ENCODE measurements at places on chromosomes 5 and 9.
A peak's percentile ranks its signal among the peaks of the same experiment; 100 is the strongest.

DNA sequence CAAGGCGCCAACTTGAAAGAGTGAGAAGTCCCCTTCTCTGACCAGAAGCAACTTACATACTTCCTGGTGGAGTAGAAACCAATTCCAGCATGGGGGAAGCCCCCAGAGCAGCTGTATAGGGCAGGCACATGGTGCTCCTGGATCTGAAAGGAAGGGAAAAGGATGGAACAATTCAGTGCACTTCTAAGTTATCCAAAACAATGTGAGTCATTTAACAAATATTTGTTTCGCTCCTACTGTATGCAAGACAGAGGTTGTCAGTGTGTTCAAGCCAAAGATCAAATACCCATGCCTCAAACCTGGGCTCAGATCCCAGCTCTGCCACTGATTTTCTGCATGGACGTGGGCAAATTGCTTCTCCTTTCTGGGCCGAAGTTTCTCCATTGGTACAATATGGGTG, 67.1 kb downstream of the LHX2 start:
- no peaks in the 10 kb centered on the region for H3K27me3 ChIP-seq
- H3K4me1 ChIP-seq: peaks cover 15% of the 10 kb centered on the region
- no peaks in the 10 kb centered on the region for H3K36me3 ChIP-seq
- no peak for DNase-seq
- H3K4me3 ChIP-seq: no peak overlapping the region

DNA sequence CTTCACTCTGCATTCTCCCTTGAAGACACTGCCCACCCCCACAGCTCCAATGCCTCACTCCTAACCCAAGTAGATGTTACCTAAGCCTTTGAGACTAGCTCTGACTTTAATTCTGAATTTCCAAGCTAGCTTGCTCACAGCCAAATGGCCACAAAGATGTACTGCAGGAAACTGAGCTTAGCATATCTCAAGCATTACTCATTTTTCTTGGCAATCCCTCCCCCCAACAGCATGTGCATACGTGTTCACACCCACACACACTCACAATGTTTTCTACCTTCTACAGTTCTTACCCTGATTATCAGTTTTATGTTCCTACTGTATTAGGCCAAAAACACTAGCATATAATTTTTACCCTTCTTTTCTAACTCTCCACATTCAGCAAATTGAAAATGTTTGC, 13.7 kb upstream of the GRIA1 start:
- no peak overlapping the region for H3K27ac ChIP-seq
- DNase-seq: no peak
- H3K36me3 ChIP-seq: no peaks in the 10 kb centered on the region
- no peak overlapping the region for H3K4me3 ChIP-seq

DNA sequence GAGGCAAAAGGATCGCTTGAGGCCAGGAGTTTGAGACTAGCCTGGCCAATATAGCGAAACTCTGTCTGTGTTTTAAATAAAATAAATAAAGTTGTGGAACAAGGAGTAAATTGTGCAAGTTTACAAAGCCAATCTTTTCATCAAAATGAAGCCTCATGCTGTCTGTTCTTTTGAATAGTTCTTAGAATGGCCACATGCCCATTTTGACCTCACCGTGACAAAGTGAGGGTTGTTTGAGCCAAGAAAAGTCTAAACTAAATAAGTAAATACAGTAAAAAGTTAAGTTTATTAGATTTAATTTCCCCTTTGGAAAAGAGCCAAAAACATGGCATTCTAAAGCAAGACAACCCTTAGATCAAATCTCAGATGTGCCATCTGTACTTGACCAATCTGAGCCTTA, 165.7 kb downstream of the NDUFS4 start:
- H3K27ac ChIP-seq: no peak overlapping the region
- DNase-seq: no peak
- H3K4me1 ChIP-seq: no peaks in the 10 kb centered on the region
- no peaks in the 10 kb centered on the region for H3K36me3 ChIP-seq
- no peak overlapping the region for H3K4me3 ChIP-seq
- H3K27me3 ChIP-seq: no peaks in the 10 kb centered on the region

GRCh38 chr5:142680605-142681259, 5.2 kb downstream of the FGF1 start:
- no peaks in the 10 kb centered on the region for H3K27me3 ChIP-seq
- no peaks in the 10 kb centered on the region for H3K36me3 ChIP-seq
- peaks cover 12% of the 10 kb centered on the region for H3K4me1 ChIP-seq

DNA sequence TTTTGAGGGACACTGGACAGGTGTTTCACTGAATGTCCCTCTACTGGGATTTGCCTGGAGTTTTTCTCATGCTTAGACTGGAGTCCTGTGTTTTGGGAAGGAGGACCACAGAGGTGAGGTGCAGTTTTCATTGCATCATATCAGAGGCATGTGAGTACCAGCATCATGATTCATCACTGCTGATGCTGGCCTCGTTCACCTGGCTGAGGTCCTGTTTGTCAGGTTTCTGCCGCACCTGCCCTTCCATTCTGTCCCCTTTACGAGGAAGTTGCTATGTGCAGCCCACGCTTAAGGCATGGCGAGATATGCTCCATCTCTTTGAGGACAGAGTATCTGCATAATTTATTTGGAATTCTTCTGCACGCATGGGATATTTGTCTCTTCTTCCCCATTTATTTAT, 162.1 kb downstream of the TENT4A start:
- DNase-seq: no peak
- H3K27me3 ChIP-seq: no peaks in the 10 kb centered on the region
- no peaks in the 10 kb centered on the region for H3K4me1 ChIP-seq
- H3K36me3 ChIP-seq: no peaks in the 10 kb centered on the region

DNA sequence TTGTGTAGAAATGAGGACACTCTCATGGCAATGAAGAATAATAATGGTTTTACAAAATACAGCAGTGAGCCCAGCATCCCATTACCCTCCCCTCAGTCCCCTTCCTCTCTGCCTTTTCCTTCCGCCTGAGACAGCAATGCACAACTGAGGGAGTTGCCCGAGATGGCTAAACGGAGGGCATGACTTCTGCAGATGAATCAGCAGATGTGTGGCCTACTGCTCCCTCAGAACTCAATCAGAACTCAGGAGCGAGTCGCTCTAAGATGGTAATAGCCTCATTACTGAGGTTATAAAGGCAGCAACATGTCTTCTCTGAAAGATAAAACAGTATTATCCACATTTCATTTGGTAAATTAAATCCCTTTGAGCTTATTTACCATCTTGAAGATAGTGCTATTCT, 326.6 kb downstream of the ENC1 start:
- H3K27ac ChIP-seq: no peak overlapping the region
- no peaks in the 10 kb centered on the region for H3K36me3 ChIP-seq
- DNase-seq: no peak
- H3K27me3 ChIP-seq: no peaks in the 10 kb centered on the region
- peaks cover 10% of the 10 kb centered on the region for H3K4me1 ChIP-seq

- H3K4me1 ChIP-seq: no peaks in the 10 kb centered on the region
- no peaks in the 10 kb centered on the region for H3K36me3 ChIP-seq
- no peak for DNase-seq
- H3K4me3 ChIP-seq: no peak overlapping the region
- H3K27ac ChIP-seq: no peak overlapping the region
Observed at GRCh38 chr9:26112724-26113123, 434.5 kb upstream of the TUSC1 start.

- no peak for DNase-seq
- H3K27me3 ChIP-seq: no peaks in the 10 kb centered on the region
- peak overlapping the region; percentile 31 for H3K27ac ChIP-seq
- no peak overlapping the region for H3K4me3 ChIP-seq
- no peaks in the 10 kb centered on the region for H3K36me3 ChIP-seq
- H3K4me1 ChIP-seq: peaks cover 23% of the 10 kb centered on the region
Observed at GRCh38 chr5:109192027-109192426, 217.7 kb downstream of the PJA2 start.

- DNase-seq: no peak
- no peak overlapping the region for H3K27ac ChIP-seq
- H3K27me3 ChIP-seq: no peaks in the 10 kb centered on the region
Observed at GRCh38 chr9:7980041-7980440, 180.5 kb upstream of the DMAC1 start.

- no peaks in the 10 kb centered on the region for H3K4me1 ChIP-seq
- no peak overlapping the region for H3K27ac ChIP-seq
- no peak for DNase-seq
- H3K4me3 ChIP-seq: no peak overlapping the region
- H3K36me3 ChIP-seq: peaks cover 5% of the 10 kb centered on the region
Observed at GRCh38 chr5:54281960-54282692, 28.2 kb downstream of the ARL15 start.

DNA sequence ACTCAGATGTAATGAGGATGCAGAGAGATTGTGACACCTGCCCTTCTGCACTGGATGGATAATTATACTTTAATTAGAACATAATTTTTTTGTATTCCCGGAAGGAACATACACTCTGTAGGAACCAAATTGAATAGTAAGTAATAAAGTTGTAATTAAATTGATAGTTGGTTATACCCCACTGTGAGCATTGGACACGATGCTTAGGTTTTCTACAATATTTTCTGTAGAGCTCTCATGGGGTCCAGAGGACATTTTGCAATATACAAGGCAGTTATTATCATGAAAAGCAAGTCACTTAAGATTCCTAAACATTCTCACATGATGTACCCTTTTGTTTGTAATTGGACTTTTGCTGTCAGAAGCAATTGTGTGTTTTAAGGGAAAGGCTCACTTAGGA, 63.4 kb downstream of the DIRAS2 start:
- no peaks in the 10 kb centered on the region for H3K4me1 ChIP-seq
- no peak overlapping the region for H3K4me3 ChIP-seq

DNA sequence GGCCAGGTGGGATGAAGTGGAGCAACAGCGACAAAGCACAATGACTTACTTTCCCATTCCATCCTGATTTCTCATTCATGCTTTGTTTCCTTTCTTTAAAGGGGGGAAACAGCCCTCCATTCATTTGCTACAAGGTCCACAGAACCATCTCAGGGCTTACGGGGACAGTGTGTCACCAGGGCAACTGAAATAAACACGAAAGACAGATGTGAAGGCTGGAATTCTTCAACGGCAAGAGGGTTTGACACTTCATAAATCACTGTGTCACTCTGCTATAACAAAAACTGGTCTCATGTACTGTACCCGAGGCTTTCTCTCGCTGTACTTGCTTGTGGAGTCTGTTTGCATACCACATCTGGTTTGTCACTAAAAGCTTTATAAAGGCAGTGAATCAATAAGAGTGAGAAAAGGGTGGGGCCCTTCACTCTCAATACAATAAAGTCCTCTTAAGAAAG, 150.8 kb downstream of the EFNA5 start:
- no peaks in the 10 kb centered on the region for H3K27me3 ChIP-seq
- no peak for DNase-seq
- H3K4me3 ChIP-seq: no peak overlapping the region
- peaks cover 7% of the 10 kb centered on the region for H3K4me1 ChIP-seq
- peak overlapping the region; percentile 66 for H3K27ac ChIP-seq

GRCh38 chr5:74155501-74155900, 485.0 kb downstream of the ENC1 start:
- no peak overlapping the region for H3K27ac ChIP-seq
- peaks cover 8% of the 10 kb centered on the region for H3K4me1 ChIP-seq
- no peaks in the 10 kb centered on the region for H3K27me3 ChIP-seq
- no peak for DNase-seq
- H3K36me3 ChIP-seq: no peaks in the 10 kb centered on the region
- H3K4me3 ChIP-seq: no peak overlapping the region

DNA sequence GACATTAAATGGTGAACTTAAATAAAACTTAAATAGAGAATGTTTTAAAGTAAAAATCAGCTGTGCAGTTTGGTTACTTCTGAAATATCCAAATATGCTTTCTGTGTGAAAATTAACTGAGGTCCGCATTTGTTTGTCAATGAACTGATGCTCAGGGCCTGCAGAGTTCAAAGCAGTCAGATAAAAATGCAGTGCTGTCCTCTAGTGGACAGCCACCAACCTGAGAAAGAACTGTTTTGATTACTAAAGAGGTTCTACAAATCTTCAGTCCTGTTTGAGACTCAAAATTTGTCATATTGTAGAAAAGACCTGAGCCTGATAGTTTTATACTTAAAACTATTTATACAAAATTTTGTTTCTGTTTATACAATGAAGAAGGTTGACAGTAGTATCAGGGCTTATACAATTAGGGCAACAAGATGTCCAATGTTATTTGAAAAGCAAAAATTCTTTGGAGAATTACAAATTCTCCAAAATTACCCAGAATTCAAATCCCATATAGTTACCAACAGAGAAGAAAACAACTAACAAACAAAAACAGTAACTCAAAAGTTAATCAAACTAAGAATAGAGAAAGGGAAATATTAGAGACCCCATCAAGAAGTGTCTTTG, 232.3 kb upstream of the TBCA start:
- H3K27me3 ChIP-seq: no peaks in the 10 kb centered on the region
- peaks cover 3% of the 10 kb centered on the region for H3K36me3 ChIP-seq
- H3K4me3 ChIP-seq: no peak overlapping the region

DNA sequence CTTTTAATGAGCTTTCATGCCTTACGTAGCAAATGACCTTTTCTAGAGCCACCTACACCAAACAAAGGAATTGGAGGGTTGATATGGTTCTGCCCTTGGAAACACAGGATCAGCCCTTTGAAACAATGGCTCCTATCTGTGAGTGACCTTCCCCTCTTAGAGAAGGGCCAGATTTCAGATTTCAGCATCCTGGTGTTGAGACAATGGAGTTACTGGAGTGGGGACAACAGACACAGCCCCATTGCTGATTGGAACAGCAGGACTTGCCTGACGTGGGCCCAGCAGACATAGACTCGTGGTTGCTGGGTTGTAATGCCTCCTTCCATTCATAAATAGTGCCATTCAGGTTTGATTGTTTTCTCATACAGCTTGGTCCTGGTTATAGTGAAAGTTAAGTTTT, 96.0 kb downstream of the GALNT10 start:
- H3K36me3 ChIP-seq: no peaks in the 10 kb centered on the region
- H3K4me1 ChIP-seq: peaks cover 30% of the 10 kb centered on the region
- H3K4me3 ChIP-seq: no peak overlapping the region
- no peaks in the 10 kb centered on the region for H3K27me3 ChIP-seq
- DNase-seq: no peak

DNA sequence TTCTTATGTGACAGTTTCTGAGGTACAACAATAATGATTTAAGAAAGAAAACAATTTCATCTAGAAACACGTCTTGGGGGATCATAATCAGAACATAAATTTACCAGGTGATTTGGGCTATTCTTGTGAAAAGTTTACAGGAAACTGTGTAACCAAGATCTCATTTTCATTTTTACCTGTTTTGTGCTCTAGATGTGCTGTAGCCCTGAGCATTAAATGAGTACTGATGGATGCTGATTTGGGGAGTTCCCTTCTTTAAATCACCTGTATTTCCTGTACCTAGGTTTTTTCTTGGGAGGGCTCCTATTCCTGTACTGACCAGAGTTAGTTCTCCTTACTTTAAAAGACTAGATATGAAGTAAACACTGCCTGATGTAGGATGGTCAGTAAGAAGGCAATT, 12.7 kb downstream of the MATR3 start:
- no peak overlapping the region for H3K27ac ChIP-seq
- H3K27me3 ChIP-seq: no peaks in the 10 kb centered on the region
- H3K4me1 ChIP-seq: peaks cover 100% of the 10 kb centered on the region
- DNase-seq: no peak
